ENCODE measurements at places on chromosomes 6 and 20.

- DNase-seq = peak; percentile 75
Measured at GRCh38 chr20:35991142-35991771, 22.9 kb downstream of the CNBD2 start.

GRCh38 chr20:23583526-23583925 lies 15.2 kb upstream of the CST9L start:
- no peak for DNase-seq

- DNase-seq = no peak
Measured at GRCh38 chr6:132167929-132168892, 217.0 kb upstream of the CCN2 start.

DNA sequence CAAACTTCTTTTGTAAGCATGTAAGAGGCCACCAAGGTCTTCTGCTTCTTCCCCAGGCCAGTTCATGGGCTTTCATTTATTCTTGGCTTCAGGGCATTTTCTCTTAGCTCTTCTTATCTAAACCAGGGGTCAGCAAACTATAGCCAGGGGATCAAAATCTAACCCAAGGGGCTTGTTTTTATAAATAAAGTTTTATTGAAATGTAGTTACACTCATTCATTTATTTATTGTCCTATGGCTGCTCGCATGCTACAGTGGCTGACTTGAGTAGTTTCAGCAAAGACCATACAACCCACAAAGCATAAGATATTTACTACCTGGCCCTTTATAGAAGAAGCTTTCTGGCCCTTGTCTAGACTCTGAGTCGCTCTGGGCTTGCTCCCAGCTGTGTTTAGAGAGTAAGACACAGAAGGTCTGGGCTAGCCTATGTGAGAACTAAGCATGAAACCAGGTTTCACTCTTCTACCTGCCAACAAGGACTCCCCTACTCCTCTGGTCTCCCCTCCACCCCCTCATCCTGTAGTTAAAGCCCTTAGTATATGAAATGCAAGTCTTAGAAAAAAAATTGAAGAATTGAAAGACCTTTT lies 43.2 kb downstream of the KHDC1L start:
- DNase-seq = no peak

DNA sequence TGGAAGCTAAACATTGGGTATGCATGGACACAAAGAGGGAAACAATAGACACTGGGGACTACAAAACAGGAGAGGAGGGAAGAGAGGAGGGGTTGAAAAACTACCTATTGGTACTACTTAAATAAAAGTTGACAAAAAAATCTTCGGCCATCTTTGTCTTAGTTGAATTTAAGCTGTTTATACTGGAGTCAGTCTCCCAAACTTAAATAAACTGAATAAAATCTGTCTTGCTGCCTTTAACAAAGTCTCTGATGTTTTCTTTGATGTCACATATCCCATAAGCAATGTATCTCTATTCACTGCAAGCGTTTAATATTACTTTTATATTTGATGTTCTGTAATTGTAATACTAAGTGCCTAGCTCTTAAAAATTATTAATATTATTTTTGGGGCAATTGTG lies 409.2 kb upstream of the EPHA7 start:
- DNase-seq = no peak

DNA sequence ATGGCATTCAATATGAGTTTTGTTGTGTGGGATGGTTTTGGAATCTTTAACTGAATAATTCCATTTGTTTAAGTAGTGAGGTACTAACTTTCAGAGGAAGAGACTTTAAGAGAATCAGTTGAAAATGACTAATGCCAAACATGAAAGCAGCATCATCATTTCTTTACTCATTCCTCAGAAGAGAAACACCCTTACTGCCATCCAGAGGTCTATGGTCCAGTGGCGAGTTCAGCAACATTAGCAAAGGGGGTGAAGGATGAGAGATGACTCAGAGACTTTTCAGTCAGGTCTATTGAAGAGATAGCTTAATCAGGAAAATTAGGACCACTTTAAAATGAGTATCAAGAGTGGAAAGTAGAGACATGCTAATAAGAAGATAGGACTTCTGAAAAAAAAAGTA lies 118.8 kb downstream of the COL19A1 start:
- no peak for DNase-seq

GRCh38 chr20:33262658-33263065 lies 20.4 kb upstream of the BPIFB1 start:
- DNase-seq = peak; percentile 54

- DNase-seq = no peak
Measured at GRCh38 chr6:56087421-56087820, 160.0 kb downstream of the COL21A1 start.

DNA sequence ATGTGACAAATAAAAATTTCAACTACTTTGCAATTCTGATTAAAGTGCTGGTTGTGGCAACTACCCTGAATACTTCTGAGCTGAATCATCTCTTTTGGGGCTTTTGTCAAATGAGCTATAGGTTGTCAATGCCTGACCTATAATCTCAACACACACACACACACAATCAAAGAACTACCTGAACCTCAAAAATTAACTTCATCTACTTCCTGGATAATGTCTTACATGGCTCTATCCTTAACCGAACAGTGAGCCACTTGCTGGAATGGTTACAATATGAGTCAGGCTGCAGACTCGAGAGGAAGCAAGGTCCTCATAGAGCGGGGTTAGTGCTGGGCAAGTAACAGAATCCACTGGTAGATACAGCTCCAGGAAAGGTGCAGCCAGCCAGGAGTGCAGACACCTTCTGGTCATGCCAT lies 70.6 kb upstream of the DST start:
- DNase-seq = no peak
